Activated T-helper 1 cell treated with anti-CD3 and anti-CD28 coated beads, Interleukin-2, amount 50 U/mL, for 16 hours (primary cell): ENCODE measurements at places on chromosomes 7 and 10.

- no peak for DNase-seq
These were observed 28.4 kb upstream of the PDLIM1 start for GRCh38 chr10:95319239-95319638.

DNA sequence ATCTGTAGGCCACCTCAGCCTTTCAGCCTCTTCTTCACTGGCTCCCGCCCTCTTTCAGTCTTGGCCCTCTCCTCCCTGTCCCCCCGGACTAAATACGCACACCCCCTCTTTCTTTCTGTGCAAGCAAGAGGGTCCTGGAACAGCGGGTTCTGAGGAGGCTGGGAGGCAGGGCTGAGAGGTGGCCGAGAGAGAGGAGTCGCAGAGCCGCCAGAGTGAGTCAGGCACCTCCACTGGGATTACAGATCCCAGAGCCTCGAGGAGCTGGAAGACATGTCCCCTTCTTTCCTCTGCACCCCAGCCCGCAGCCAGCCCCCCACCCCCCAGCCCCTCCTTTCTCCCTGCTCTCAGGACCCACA, 182 bp downstream of the CCDC136 start:
- DNase-seq, result no peak

- no peak for DNase-seq
These were observed 8.0 kb downstream of the RSU1 start for GRCh38 chr10:16809074-16809718.

DNA sequence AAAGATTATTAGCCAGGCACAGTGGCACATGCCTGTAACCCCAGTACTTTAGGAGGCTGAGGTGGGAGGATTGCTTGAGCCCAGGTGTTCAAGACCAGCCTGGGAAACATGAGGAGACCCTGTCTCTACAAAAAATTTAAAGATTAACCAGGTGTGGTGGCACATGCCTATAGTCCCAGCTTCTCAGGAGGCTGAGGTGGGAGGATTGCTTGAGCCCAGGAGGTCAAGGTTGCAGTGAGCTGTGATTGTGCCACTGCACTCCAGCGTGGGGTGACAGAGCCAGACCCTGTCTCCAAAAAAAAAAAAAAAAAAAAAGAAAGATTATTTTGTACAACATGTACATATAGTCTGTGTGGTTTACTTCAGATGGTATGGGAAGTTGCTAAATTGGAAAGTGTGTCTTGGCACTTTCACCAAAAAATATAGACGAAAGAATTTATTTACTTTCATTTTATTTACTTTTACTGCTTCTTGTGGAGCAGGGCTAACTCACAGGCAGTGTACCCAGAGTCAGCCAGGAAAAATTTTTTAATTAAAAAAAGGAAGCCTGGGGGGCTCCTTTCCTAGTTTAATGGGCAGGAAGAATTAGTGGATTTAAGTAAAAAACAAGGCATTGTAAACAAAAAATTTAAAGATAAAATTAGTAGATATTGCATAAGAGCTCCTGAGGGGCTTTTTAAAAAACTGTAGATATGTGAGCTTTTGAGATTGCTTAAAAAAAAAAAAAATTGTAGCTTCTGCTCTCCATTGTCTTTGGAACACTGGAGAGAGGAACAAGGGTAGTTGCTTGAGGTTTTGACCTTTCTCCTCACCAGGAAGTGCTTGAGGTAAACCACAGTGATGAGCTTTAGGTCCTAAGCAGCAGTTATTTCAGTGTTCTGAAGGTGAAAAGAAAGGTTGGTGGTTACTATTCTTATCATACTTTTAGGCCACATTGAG, 44.6 kb upstream of the VDAC2 start:
- DNase-seq, result no peak

- DNase-seq, result no peak
These were observed 39.4 kb upstream of the TARP start for GRCh38 chr7:38312821-38313220.

- DNase-seq, result no peak
These were observed 346.4 kb upstream of the SHH start for GRCh38 chr7:156158693-156159092.

- no peak for DNase-seq
These were observed 82.9 kb downstream of the HYCC1 start for GRCh38 chr7:22931011-22931410.

- no peak for DNase-seq
These were observed 11.7 kb upstream of the HILPDA start for GRCh38 chr7:128443831-128444600.
